ENCODE measurements at places on chromosomes 16 and 17. TPM values are rescaled to one million over a fixed set of nuclear protein-coding genes. Genes with fewer than 3 reads are reported as not detected.

The SHPK gene
- 16.4 TPM for total RNA-seq

The OR1F1 gene
- 0.76 TPM for total RNA-seq

The AOC3 gene
- 1.1 TPM for total RNA-seq

The ABCC11 gene
- total RNA-seq = 0.22 TPM

The CDRT4 gene
- not detected for total RNA-seq

The RTN4RL1 gene
- 7.3 TPM for total RNA-seq

The USP43 gene
- total RNA-seq = 5.0 TPM

The WNK4 gene
- total RNA-seq = 1.2 TPM

The RND2 gene
- 0.14 TPM for total RNA-seq

The ELP5 gene
- total RNA-seq = 129 TPM

The FAM20A gene
- not detected for total RNA-seq

The CLEC3A gene
- not detected for total RNA-seq

The QPRT gene
- total RNA-seq = 0.90 TPM

The ZSCAN10 gene
- total RNA-seq = not detected

The TMEM88 gene
- total RNA-seq = 0.45 TPM

The C16orf89 gene
- total RNA-seq = not detected

The SMIM36 gene
- total RNA-seq = not detected

The SLC5A10 gene
- 0.19 TPM for total RNA-seq

The EFCAB5 gene
- total RNA-seq = 0.39 TPM

The ABAT gene
- 0.15 TPM for total RNA-seq

The ATP5PD gene
- total RNA-seq = 615 TPM

The RNF222 gene
- not detected for total RNA-seq

The ANKRD40CL gene
- not detected for total RNA-seq

The PDE6G gene
- total RNA-seq = 1.9 TPM

The FSCN2 gene
- 2.0 TPM for total RNA-seq

The PIRT gene
- total RNA-seq = not detected

The CMTM1 gene
- total RNA-seq = 2.4 TPM

The CDC42EP4 gene
- 74.2 TPM for total RNA-seq

The UMOD gene
- total RNA-seq = not detected

The CALB2 gene
- 4.7 TPM for total RNA-seq

The ITGB3 gene
- 5.1 TPM for total RNA-seq

The ARHGDIG gene
- total RNA-seq = 3.2 TPM

The GNAO1 gene
- 0.36 TPM for total RNA-seq

The KRTAP16-1 gene
- not detected for total RNA-seq

The DHX40 gene
- 31.3 TPM for total RNA-seq

The GUCY2D gene
- not detected for total RNA-seq

The LGALS3BP gene
- 74.0 TPM for total RNA-seq

The KRTAP3-1 gene
- not detected for total RNA-seq

The KCNG4 gene
- not detected for total RNA-seq

The YWHAE gene
- 570 TPM for total RNA-seq

The PSME3IP1 gene
- 95.5 TPM for total RNA-seq

The DBF4B gene
- total RNA-seq = 30.5 TPM

The CPHXL2 gene
- not detected for total RNA-seq

The MYL11 gene
- total RNA-seq = not detected

The STH gene
- not detected for total RNA-seq

The LRRC37A2 gene
- total RNA-seq = 3.8 TPM

The PYY gene
- total RNA-seq = not detected

The TBC1D3G gene
- not detected for total RNA-seq

The METRN gene
- 163 TPM for total RNA-seq

The IRX3 gene
- total RNA-seq = 5.1 TPM

The GPR179 gene
- total RNA-seq = 0.01 TPM

The GPRC5C gene
- total RNA-seq = 63.8 TPM

The NOXO1 gene
- total RNA-seq = not detected

The PABPN1L gene
- total RNA-seq = not detected

The TP53TG3 gene
- not detected for total RNA-seq

The NTN3 gene
- total RNA-seq = not detected

The PRM3 gene
- not detected for total RNA-seq

The HAS3 gene
- total RNA-seq = 41.0 TPM

The CACNG3 gene
- total RNA-seq = not detected

Measured in A549 treated with ZK216348 at 1 μM for 4 hours (cell line).